Esophagus (tissue), 2 donors: ENCODE measurements at places on chromosomes 11 and 22. TPM values are rescaled to one million over a fixed set of nuclear protein-coding genes. Genes with fewer than 3 reads are reported as not detected.

Gene ALG12
- 8.6 TPM for polyA plus RNA-seq

Gene TM7SF2
- polyA plus RNA-seq, result 48.3 TPM

Gene RCOR2
- 0.13 TPM for polyA plus RNA-seq

Gene MADD
- polyA plus RNA-seq, result 8.2 TPM

Gene BATF2
- 0.22 TPM for polyA plus RNA-seq
